H54 (cell line): ENCODE measurements at places on chromosomes 12 and 14.

- DNase-seq: no peak
These were observed 56.7 kb downstream of the SRGAP1 start for GRCh38 chr12:63900922-63901793.

DNA sequence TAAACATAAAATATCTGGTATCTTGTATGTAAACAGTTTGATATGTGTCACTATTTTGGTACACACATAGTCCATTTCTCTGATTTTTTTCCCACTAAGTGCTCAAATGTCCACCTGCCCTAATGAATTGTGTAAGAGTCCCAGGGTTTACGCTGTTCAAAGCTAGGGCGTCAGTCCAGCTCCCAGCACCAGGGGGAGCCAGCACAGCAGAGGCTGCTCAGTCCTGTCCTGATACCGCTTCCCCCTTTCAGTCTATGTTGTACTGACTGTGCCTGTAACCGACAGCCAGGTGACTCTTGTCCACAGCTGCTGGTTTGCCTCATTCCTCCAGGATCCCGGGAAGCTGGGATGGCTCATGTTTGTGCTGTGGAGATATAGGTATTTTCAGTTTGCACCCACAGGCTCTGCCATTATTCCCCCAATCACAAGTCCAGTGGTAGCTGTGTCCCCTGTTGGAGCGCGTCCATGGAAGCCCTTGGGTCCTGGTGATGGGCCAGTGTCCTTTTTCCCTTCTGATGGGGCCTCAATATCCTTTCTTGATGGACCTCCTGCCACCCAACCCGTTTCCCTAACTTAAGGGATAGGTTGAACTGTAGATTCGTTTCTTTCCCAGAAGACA is 242.0 kb downstream of the NEDD1 start:
- DNase-seq: peak; percentile 18

DNA sequence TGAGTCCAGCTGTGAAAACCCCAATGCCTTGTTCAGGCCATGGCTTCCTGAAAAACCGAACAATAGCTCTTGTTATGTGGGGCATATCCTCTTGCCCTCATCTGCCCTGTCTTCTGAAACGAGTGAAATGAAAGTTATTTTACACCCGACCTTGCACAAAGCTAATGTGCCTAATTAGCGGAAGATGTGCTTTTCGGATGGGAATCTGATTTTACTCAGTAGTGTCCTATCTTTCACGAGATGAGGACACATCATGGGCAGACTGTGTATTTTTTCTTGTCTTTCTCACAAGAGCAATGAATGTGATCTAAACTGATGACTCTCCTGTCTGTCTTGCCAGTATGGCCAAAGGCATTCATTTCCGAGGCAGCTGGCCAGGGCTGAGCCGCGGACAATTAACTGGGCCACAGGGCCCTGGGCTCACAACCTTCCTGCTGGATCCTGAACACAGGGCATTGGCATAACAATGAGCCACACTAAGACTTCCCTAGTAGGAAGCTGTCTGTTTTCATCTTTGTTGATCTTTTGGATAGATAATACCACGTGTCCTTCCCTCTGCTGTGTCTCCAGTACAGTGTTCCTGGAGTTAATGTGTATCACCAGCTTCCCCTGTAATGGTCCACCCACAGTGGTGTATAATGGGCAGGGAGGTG is 86.0 kb upstream of the HIF1A start:
- no peak for DNase-seq

- no peak for DNase-seq
These were observed 94.8 kb downstream of the BCL11B start for GRCh38 chr14:99177046-99177655.

GRCh38 chr14:32201816-32202490 is at the start of gene RNU6-7:
Gene RNU6-7 (plus strand): TSS chr14:32202045.
- no peak for DNase-seq

DNA sequence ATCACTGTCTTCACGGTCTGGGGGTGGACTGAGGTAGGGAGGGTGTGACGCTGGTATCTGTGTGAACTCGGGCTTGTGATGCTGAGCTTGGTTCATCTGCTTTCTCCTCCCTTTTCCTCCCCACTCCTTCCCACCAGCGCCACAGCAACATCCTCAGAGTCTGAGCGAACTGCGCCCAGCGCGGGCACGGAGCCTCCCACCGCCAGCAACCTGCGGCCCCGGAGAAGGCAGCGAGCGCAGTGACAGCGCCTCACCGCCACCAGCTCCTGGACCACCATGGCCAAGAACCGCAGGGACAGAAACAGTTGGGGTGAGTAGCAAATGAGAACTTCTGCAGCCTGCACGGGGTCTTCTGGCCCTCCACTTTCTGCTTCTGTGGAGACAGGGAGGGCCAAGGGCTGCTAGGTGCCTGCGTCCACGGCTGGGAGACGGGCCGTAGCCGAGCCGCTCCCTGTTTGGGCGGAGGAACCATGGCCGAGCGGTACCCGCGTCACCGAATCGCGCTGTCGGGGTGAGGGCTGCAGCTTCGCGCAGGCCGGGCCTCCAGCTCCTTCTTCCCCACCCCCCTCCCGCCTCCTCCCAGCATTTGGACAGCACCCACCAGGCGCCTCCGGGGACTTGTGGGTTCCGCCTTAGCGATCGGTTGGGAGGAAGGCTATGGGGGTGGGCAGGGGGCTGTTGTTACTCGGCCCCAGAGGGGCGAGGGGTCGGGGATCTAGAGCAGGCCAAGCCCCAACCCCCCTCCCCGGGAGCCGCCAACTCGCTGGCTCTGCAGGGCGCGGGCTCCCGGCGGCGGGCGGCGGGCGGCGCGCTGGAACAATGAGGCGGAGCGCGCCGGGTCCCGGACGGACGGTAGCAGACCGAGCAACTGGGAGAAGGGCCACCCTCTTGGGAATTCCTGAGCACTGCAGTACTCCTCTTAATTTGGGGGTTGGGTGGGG is at the start of gene ATL1:
Gene ATL1, plus strand, starts transcription at position 156 of the 941 bp plus-strand sequence. Its CDS starts 121 bp downstream, at position 277.
- DNase-seq: peak; percentile 57

DNA sequence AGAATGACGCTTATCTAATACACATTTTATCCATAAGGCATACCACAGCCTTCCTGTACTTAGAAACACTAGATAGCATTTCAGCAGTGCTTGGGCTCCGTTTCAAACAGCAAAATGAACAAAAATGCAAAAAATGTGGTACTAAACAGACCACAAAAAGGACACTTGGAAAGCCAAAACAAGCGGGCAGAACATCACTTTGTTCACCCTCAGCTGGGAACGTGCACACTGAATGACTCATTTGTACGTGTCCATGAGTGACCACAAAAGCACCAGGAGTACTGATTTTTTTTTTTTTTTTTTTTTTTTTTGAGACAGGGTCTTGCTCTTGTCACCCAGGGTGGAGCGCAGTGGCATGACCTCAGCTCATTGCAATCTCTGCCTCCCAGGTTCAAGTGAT is 8.9 kb upstream of the FOXN3 start:
- peak; percentile 35 for DNase-seq

- DNase-seq: no peak
These were observed 334.8 kb upstream of the RGS6 start for GRCh38 chr14:71597287-71597920.

GRCh38 chr12:75389061-75389460 is 1.8 kb upstream of the GLIPR1L2 start:
- peak; percentile 13 for DNase-seq

- no peak for DNase-seq
These were observed 438.3 kb upstream of the SEL1L start for GRCh38 chr14:81971911-81972310.

GRCh38 chr12:48580831-48581230 is 11.0 kb upstream of the LALBA start:
- no peak for DNase-seq

DNA sequence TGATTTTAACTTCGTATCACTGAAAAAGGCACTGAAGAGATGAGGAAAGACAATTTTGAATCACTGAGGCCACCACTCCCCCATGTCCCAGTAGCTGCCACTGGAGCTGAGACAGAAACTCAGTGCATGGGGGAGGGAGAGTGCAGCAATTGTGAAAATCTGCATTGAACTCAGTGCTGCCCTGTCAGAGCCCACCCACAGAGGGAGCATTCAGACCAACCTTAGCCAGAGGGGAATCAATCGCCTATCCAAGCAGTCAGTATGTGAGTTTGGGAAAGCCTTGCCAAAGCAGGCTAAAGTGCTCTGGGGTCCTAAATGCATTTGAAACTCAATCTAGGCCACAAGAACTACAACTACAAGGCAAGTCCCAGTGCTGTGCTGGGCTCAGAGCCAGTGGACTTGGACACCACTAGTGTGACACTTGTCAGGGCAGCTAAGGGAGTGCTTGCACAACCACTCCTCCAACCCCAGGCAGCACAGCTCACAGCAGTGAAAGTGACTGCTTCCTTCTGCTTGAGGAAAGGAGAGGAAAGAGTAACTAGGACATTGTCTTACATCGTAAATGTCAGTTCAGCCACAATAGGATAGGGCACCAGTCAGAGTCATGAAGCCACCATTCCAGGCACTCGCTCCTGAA is 13.3 kb downstream of the RNASE3 start:
- no peak for DNase-seq

- no peak for DNase-seq
These were observed 78.4 kb upstream of the GZMB start for GRCh38 chr14:24712374-24712773.

DNA sequence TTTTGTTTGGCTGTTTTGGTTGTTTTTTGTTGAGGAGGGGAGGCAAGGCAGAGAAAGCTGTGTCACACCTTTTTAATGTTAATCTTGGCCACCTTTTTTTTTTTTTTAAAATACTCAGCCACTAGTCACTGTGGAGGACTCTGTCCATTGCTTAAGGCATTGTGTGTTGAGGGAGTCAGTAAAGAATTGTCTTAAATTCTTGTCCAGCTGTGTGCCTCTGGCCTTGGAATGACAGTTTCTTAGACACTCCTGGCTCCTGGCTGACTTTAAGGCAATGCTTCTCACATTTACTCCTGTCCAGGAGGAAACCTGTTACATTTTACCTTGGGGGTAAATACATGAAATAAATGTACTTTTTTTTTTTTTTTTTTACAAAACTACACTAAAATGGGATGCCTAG is 18.1 kb upstream of the SMCO2 start:
- no peak for DNase-seq

GRCh38 chr12:59678759-59679411 is 83.1 kb downstream of the SLC16A7 start:
- DNase-seq: no peak

GRCh38 chr14:91204657-91205056 is 39.8 kb downstream of the GPR68 start:
- DNase-seq: no peak

- no peak for DNase-seq
These were observed 71.3 kb downstream of the SYNE3 start for GRCh38 chr14:95445161-95445560.

GRCh38 chr12:77118696-77119095 is 53.3 kb upstream of the E2F7 start:
- no peak for DNase-seq

DNA sequence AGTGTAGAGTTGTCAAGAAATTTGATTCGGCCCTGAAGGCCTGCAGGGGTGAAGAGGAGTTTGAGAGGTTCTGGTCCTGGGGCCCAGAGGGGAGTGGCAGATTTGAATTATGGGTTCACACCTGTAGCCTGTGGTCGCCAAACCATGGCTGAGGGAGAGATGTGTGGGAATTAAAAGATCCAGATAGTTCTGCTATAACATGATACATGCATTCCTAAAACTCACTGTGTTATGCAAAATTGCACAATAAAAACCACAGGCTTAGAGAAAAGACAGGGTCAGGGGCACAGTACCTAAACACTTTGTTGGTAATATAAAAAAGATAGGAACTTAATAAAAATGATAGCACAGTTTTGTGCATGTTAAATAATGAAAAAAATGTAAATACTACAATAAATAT is 106.2 kb downstream of the TMEM30B start:
- no peak for DNase-seq

DNA sequence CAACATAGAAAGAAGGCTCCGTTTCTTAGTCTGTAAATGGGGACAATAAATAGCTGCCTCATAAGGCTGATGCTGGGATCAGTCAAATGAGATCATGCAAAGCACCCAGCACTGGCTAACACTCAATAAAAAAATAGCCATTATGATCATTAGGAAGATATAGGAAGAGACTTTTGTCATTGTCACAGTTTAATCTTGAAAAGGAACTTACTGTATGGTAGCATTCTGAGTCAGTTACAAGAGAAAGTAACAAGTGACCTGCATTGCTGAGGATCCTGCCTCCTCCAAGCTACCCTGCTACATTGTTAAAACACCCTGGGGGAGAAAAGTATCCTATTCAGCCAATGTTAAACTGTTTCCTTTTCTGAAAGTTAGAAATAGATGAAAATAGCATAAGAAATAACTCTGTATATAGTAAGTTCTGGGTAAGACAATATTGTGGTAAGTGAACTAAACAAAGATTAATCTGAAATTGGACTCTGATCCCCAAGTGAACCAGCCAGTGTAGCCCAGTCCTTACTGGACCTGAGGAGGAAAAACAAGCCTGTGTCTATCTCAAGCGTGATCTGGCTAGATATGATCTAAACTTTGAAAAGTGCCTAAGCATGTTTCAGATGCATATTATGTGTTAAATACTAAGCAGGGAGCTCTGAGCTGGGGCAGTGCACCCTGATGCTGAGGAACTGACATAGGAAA is 3.6 kb upstream of the NUDT4 start:
- DNase-seq: no peak

GRCh38 chr14:96299441-96299840 is 43.4 kb downstream of the BDKRB1 start:
- DNase-seq: no peak

GRCh38 chr14:27528328-27528727 is 930.5 kb upstream of the NOVA1 start:
- peak; percentile 1 for DNase-seq

GRCh38 chr14:98217530-98217929 is 1054.5 kb downstream of the BCL11B start:
- DNase-seq: no peak

GRCh38 chr14:92677087-92677668 is 71.2 kb downstream of the LGMN start:
- DNase-seq: no peak

- no peak for DNase-seq
These were observed 222.2 kb upstream of the TMEM260 start for GRCh38 chr14:56357428-56357827.

DNA sequence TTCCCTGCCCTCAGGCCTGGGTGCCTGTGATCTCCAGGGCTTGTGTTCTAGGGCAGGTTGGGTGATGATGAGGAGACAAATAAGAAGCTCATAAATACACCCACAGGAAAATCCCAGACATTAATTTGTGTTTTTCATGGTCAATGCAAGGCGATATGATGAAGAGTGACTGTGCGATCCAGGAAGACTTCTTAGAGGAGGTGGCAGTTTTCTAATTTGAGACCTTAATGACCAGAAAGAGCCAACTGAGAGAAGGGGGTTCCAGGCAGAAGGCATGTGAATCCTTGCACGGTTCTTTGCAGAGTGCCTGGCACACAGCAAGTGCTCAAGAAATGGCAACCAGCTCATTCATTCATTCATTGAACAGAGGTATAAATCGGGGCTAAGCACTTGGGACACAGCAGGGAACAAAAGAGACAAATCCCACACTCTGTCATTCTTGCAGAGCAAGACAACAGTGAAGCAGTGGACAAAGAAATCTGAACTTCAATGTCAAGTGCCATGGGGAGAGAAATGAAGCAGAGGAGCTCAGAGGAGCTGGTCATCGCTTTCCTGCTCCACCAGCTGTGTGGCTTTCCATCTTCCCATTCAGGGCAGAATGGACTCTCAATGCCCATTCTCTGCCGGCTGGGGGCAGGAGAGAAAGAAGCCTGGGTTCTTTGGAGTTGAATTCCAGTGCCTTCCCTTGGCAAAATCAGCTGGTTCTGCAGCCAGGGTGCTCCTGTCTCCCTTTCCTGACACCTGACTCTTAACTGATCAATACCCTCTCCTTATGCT is 128.3 kb downstream of the AACS start:
- DNase-seq: no peak
